ENCODE measurements at places on chromosomes 16 and 17.
A peak's percentile ranks its signal among the peaks of the same experiment; 100 is the strongest.

DNA sequence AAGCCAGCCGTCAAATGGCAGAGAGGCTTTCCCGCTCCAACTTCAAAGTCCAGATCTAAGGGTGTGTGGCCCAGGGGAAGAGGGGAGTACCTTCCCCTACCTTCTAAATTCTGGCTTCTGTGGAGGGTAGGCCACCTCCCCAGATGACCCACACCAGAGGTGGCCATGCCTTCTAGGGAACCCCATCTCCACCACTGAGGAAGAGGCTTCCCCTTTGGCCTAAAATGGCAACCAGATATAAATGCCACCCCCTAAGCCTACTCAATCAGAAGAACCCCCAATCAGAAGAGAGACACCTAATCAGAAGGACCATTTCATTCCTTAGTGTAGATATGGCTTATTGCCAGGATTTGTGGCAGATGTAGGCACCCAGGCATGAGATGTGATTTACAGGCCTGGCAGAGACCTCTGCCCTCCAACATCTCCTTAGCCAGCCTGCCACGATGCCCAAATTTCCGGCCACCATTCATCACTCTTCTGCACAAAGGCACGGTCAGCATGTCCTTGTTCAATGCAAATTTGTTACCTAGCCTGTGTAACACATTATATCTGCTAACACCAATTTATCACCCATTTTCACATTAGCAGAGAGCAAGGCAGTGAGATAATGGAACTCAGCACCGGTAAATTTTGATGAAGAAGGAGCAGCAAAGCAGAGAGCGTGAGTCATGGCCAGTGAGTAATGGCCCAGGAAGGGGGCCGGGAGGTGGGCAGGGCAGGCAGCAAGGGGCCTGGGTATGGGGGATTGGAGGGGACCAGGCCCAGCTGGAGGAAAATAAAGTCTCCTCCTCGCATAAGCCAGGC, 1.2 kb upstream of the MGAT5B start:
- DNase-seq: no peak

DNA sequence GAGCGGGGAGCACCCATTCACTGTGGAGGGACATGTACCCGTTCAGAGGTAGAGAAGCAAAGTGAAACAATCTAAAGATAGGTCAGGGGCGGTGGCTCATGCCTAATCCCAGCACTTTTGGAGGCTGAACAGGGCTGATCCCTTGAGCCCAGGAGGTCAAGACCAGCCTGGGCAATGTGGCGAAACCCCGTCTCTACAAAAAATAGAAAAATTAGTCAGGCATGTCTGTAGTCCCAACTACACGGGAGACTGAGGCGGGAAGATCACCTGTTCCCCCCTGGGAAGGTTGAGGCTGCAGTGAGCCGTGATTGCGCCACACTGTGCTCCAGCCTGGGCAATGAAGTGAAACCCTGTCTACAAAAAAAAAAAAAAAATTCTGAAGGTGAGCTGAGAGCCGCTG, 21.7 kb downstream of the MYL4 start:
- DNase-seq: no peak

DNA sequence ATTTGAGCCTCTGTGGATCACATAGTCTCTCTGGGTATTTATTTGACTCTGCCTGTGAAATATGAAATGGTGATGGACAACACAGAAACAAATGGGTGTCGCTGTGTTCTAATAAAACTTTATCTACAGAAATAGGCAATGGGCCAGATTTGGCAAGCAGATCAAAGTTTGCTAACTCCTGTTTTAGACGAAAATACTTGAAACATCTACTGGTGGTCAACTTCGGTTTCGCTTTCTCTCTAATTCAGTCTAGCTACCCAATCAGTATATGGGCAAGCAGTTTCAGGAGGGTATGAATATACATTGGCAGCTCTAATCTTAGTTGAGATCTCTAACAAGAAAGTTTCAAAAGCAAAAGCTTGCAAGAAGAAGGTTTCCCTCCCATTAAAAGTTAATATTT, 60.1 kb upstream of the DYNLRB2 start:
- no peak for DNase-seq

DNA sequence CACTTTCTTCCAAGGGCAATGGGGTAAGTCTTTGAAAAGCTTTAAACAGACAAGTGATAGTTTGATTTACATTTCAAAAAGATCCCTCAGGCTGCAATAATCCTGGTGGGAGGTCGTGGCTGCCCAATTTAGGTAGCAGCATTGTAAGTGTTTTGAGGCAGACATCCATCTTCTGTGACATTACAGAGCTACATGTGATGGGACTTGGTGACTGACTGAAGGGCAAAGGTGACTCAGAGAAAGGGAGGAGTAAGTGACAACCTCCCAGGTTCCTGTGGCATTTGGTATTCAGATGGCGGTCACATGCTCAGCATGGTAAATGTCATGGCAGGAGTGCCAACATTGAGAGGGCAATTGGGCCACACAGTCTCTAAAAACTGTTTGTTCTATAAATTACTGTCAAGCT, 26.5 kb downstream of the STAT3 start:
- DNase-seq: peak; percentile 39

DNA sequence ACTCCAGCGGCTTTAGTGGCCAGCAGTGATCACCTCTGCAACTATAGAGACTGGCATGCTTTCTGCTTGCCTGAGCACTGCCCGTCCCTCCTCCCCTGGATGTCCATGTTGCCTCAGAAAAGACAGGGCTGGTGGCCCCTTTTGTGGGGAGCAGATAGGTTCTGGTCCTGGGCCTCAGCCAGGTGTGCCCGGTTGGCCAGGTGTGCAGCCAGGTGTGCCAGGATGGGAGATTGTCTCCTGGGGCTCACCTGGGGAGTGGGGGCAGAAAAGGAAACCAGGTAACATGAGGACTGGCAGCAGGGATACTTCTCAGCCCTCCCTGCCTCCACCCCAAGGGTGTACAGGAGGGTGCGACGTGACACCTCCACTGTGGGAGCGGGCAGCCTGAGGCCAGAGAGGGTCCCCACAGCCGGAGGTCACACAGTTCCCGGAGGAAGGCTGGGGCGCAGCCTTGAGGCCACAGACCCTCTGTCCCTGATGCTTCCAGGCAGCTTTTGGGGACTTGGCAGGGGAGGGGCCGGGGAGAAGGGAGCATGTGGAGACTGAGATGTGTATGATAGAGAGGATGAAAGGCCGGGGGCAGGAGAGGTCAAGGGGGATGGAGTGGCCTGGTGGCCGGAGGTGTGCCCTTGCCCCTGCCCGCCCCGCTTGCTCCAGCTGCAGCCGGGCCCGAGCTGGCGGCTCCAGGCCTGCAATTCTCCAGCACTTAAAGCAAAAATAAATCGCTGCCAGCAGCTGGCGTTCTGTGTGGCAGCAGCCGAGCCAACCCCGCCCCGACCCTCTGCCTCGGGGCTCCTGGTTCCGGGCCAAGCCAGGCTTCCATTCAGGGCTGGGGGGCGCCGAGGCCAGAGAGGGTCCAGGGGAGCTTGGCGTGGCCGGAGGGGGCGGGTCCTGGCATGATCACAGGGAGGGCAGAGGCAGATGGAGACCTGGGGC, 6.7 kb downstream of the KCNJ12 start:
- no peak for DNase-seq

DNA sequence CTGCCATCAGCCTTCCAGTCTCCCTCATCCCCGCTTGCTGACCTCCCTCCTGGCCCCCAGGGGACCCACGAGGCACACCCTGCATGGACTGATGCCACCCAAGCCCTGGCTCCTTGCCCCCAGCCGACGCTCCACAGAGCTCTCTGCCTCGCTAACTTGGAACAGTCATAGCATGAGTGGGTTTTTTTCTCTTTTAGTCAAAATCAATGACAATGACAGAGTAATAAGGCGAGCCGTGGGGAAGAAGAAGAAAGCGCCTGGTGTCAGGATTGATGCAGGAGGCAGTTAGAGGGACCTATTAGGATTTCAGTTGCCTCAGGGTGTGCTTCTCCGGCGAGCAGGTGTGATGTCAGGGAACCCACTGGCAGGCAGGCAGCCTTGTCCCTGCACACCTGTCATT, 176.3 kb upstream of the TNRC6C start:
- no peak for DNase-seq

GRCh38 chr17:42248351-42249179, 27.6 kb downstream of the STAT5B start:
- DNase-seq: no peak

DNA sequence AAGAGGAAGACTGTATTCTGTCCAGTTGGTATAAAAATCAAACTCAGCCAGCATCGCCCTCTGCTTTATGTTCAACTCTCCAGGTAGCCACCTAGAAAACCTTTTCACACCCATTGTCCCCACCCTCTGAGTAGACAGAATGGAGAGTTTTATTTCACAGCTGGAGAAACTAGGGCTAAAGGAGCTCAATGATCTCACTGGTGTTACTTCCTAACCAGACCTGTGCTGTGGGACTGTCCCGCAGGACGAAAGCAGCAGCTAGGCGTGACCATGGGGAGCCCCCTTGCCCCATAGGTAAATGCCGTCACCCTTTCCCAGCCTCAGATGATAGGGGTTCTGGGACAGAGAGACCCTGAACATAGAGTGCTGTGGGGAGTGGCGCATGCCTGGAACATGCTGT, 67.7 kb downstream of the CYLD start:
- no peak for DNase-seq

DNA sequence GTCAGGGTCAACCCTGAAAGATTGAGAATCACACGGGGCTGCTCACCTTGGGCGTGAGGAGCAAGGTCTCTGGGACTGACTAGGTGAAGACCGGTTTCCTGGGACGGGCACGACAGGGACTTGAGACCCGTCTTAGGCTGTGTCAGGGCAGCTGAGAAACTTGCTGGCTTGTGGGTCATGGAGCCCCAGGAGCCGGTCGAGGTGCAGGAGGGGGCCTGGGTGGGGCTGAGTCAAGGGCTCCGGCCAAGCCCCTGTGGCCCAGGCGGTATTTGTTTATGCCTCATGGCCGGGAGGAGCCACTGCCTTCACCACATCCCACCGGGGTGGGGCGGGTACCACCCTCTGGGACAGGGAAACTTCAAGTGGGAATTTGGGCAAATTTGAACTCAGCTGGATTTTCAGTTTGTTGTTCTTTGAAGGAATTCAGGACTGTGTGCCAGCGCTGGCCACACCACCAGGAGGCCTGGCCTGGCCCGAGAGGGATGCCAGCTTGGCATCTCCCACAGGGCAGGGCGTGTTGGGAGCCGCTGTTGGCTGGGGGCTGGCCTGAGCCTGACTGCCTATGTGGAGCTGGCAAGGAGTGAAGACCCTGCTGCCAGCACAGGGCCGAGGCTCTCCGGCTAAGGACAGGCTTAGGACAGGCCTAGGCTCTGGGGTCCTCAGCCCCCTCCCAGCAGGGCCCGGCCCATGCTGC, 116.1 kb downstream of the METRNL start:
- no peak for DNase-seq

GRCh38 chr17:14298947-14299279, 2.0 kb upstream of the HS3ST3B1 start:
- DNase-seq: no peak
